NCI-H2029 treated with DMSO at 0.1 percent for 48 hours (cell line): ENCODE measurements at places on chromosomes 2 and 18.

DNA sequence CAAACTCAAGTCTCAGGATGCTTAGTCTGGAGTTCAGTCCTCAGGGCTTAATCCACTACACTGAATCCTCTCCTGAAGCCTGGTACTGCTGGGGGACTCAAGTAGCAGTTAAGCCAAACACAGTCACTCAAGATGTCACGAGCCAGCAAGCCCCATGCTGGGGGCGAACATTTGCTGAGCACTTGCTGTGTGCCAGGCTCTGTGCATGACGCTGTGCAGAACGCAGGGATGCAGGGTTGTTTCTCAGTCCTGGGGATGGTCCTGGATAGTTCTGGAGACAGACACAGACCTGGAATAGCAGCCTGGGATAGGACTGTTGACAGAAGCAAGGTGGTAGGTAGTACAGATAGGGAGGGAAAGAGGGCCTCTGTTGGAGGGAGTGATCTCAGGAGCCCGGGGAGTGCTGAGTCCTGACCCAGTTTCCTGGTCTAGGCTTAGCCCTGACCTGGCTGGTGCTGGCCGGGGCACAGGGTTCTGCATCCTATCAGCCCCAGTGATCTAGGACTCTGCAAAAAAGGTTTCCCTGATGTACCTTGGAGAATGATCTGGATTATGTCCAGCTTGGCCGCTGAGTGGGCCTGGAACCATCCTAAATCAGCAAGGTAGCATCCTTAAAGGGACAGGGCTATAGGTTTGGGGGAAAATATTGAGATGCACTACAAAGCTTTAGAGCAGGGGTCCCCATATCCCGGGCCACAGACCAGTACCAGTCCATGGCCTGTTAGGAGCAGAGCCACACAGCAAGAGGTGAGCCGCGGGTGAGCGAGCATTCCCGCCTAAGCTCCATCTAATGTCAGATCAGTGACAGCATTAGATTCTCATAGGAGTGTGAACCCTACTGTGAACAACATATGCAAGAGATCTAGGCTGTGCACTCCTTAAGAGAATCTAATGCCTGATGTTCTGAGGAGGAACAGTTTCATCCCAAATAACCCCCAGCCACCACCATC is 54.7 kb upstream of the OTOF start:
- DNase-seq = no peak

DNA sequence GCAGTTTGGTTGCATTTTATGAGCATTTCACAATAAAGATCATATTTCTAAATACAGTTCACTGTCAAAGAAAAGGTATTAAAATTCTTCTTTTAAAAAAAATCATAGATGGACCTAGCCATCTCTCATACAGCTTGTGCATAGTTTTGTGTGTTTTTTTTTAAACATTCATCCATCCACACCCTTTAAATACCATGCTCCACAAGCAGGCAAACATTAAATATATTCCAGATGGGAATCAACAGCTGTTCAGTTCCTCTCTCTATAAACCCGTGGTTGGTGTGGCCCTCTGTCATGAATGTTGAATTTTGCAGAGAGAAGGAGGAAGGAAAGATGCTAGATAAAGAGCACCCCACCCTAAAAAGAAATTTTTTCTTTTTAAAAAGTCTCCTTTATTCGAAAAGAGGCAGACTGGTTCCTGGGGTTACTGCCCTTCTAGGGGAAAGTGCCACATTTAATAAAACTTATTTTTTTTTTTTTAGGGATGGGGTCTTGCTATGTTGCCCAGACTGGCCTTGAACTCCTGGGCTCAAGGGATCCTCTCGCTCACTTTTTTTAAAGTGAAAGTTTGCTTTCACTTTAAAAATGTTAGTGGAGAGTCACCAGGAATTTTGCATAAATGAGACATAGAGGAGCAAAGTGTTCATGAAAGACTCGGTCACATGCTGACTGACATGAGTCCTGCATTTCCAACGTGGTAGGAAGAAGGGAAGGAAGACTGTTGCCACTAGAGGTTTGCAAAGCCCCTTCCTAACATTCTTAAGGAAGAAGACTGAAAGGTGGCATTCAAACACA is 73.9 kb upstream of the LMAN1 start:
- no peak for DNase-seq

DNA sequence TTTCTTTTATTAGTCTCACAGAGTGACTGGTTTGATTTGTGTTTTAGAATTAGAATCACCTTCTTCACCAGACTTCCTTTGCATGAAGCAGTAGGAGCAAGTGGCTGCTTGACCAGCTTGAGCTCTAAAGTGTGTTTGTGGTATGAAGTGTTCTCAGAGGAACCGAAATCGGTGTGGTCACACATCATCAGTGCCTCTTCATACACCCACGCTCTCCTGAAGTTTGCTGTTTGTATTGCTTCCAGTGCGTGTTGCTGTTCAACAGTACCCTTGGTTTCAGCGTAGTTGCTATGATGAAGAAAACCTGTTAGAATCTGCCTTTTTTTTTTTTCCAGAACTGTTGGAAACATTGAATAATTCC is 77.9 kb downstream of the LIMS1 start:
- peak; percentile 37 for DNase-seq

- no peak for DNase-seq
Observed at GRCh38 chr18:59699750-59700534, 2.7 kb upstream of the CCBE1 start.

- no peak for DNase-seq
Observed at GRCh38 chr18:68417826-68418225, 297.1 kb downstream of the TMX3 start.

- DNase-seq = no peak
Observed at GRCh38 chr2:12167525-12168317, 421.3 kb downstream of the LPIN1 start.

GRCh38 chr2:197847651-197848401 is 43.4 kb downstream of the PLCL1 start:
- no peak for DNase-seq

DNA sequence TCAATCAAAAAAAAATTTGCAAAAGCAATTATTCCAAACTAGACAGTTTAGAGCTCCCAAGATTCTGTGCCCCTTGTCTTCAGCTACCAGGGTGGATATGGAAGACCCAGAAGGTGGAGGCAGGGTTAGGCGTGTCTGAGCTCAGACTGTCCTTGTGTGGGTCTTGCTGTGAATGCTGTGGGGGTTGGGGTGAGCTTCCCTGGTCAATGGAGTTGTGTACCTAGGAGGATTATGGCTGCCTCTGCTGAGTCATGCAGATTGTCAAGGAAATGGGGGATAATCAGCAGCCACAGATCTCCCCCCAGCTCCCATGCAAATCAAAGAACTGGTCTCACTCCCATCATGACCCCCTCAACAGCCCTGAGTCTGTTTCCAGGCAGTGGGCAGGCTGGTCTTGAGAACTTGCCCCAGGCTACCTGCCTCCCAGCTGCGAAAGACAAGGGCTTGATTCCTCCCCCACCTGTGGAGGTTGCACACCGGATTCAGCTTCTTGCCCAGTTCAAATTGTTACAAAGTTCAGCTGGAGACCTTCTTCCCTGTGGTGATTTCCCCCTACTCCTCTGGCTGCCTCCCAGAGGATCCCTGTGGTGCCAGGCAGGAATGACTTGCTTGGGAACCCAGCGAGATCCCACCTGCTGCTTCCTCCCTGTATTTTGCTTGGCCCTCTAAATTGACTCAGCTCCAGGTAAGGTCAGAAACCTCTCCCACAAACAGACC is 77.0 kb downstream of the RAD51AP2 start:
- DNase-seq = no peak

DNA sequence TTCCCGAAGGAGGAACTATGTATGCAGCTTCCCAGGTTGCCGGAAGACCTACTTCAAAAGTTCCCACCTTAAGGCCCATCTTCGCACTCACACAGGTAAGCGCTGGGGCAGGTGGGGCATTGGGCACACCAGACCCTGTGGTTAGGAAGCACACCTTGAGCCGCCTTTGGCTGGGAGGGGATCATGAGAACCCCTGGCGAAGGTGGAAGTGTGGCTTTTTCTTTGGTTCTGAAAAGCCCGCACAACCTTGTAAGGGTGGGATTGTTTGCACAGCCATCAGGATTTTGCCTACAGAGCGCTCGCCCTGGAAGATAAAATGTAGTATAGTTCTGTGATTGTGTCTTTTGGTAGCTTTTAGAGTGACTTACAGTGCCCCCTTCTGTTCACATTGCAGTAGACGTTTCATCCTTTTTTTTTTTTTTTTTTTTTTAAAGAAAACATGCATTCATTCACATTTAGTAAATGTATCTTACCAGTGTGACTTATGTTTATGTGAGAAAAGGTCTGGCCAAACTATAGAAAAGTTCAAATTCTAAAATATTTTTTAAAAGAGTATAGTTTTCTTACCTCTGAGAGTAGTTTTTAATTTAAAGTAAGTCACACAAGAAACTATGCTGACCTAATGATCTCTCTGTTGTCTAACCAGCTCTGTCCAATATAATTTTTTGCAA is 5.3 kb downstream of the KLF11 start:
- peak; percentile 23 for DNase-seq

GRCh38 chr2:12457831-12458230 is 258.9 kb upstream of the TRIB2 start:
- no peak for DNase-seq

- DNase-seq = no peak
Observed at GRCh38 chr2:45543257-45543656, 67.8 kb downstream of the SRBD1 start.

DNA sequence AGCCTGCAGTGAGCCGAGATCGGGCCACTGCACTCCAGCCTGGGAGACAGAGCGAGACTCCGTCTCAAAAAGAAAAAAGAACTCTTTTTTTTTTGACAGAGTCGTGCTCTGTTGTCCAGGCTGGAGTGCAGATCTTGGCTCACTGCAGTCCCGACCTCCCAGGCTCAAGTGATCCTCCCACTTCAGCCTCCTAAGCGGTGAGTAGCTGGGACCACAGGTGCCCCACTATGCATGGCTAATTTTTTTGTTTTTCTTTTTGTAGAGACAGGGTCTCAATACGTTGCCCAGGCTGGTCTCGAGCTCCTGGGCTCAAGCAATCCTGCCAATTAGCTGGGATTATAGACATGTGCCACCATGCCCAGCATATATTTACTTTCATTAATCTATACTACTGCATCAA is 12.5 kb upstream of the INO80D start:
- no peak for DNase-seq

DNA sequence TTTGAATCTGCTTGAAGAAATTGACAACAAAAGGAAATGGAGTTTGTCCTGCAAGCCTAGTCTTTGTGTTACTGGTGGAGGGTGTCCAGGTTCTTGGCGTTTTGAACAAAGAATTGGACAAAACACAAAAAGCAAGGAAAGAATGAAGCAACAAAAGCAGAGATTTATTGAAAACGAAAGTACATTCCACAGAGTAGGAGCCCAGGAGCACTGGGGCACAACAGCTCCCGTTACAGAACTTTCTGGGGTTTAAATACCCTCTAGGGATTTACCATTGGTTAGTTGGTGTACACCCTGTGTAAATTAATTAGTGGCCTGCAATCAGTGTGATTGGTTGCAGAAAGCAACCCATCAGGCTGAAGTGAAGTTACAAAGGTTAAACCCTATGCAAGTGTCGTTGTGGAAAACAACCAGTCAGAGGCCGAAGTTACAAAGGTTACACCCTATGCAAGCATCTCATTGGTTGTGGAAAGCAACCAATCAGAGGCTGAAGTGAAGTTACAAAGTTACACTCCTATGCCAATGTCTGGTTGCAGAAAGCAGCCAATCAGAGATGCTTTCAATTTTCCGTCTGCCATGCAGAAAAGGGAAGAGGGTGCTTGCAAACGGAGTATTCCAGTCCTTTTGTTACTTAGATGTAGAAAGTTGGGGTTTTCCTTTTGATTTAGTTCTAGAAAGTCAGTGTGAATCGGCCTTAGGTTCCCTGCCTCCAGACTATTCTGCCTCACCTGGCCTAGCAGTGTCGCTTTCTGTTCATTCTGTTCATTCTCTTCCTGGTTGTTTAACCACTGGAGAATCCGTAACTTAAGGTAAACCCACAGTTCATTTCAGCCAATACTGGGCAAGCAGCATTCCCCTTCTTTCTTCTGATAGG is 47.6 kb upstream of the PTH2R start:
- DNase-seq = peak; percentile 82

- no peak for DNase-seq
Observed at GRCh38 chr2:219634951-219635751, 7.7 kb downstream of the SLC4A3 start.

DNA sequence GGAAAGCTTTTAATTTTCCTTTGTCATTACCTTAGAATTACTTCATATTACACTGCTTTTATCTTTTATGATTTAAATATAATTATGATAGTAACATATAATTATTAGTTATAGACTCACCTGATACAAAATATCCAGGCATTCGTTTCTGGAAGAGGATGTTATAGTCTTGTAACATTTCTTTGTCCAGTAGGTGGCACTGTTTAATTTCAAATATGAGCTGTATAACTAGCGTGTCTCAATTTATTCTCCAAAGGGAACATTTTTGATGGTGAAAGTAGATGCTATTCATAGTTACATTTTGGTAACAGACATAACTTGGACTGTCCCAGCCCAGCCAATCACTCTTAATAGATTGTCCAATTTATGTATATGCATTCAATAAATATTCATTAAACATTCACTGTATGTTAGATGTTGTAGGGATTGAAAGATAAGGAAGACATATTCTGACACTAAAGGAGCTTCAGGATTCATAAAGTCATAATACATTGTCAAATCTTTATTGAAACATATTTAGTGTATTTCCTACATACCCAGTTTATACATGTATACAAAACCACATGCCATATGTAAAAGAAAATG is 19.2 kb downstream of the DAW1 start:
- DNase-seq = peak; percentile 47

- no peak for DNase-seq
Observed at GRCh38 chr2:2655453-2656114, 324.5 kb upstream of the MYT1L start.

DNA sequence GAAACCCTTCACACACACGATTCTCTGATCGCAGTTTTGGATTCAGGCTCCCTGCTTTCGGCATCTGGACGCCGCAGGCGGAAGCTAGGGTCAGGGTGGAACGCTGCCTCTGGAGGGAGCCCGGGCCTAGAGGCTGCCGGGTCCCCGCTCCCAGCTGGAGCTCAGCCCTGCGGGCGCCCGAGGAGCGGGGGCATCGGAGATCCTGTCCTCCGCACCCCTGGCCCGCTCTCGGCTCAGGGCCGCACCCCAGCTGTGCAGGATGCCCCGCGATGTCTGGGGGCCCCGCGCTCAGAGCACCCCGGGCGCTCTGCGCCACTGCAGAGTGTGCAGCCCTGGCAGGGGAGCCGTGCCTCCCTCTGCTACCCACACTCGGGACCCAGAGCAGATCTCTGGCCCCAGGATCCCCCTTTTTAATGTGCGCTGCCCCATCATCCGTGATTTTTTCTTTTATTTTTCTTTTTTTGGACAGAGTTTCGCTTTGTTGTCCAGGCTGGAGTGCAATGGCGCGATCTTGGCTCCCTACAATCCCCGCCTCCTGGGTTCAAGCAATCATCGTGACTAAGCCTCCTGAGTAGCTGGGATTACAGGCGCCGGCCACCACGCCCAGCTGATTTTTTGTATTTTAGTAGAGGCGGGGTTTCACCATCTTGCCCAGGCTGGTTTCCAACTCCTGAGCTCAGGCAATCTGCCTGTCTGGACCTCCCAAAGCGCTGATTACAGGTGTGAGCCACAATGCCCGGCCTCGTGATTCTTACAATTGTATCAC is 54.8 kb upstream of the TUBA3E start:
- DNase-seq = no peak
